ENCODE measurements at places on chromosomes 1 and 21.

GRCh38 chr21:44415073-44416025 is 40.0 kb upstream of the LRRC3 start:
- no peak for DNase-seq

- DNase-seq, result no peak
Measured at GRCh38 chr1:160904783-160905616, 20.0 kb upstream of the ITLN1 start.

GRCh38 chr1:14786109-14786675 is 187.7 kb downstream of the KAZN start:
- no peak for DNase-seq

- no peak for DNase-seq
Measured at GRCh38 chr1:177346790-177347359, 176.1 kb downstream of the BRINP2 start.

GRCh38 chr1:177206831-177207355 is 36.1 kb downstream of the BRINP2 start:
- DNase-seq, result no peak

All from HFF-Myc (cell line).